ENCODE measurements at places on chromosomes 11 and 22. TPM values are rescaled to one million over a fixed set of nuclear protein-coding genes. Genes with fewer than 3 reads are reported as not detected.

FGF3 gene
- not detected for total RNA-seq

SCGB1D2 gene
- total RNA-seq: not detected

CSF2RB gene
- total RNA-seq: not detected

GGTLC2 gene
- total RNA-seq: not detected

TNNT3 gene
- not detected for total RNA-seq

OVOL1 gene
- not detected for total RNA-seq

OR8H3 gene
- not detected for total RNA-seq

CD3D gene
- not detected for total RNA-seq

All from A549 treated with RU486 at 1 μM for 4 hours (cell line).